ENCODE measurements at places on chromosomes 2 and 18.

DNA sequence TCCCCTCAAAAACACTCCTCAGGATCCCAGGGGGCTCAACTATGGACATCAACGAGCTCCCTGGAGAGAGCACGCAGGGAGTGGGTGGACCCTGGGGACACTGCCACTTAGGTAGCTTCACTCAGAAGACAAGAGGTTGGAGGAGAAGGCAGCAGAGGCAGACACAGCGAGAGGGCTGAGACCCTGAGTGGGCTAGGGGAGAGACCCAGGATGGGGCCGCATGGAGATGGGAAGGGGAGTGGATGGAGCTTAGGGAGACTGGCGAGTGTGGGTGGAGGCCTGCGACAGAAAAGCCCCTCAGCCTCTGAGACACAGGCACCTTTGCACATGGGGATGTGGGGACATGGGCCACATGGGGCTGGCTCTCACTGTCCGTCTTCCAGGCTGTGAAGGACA lies 70.9 kb downstream of the ASB1 start:
- no peak for DNase-seq

DNA sequence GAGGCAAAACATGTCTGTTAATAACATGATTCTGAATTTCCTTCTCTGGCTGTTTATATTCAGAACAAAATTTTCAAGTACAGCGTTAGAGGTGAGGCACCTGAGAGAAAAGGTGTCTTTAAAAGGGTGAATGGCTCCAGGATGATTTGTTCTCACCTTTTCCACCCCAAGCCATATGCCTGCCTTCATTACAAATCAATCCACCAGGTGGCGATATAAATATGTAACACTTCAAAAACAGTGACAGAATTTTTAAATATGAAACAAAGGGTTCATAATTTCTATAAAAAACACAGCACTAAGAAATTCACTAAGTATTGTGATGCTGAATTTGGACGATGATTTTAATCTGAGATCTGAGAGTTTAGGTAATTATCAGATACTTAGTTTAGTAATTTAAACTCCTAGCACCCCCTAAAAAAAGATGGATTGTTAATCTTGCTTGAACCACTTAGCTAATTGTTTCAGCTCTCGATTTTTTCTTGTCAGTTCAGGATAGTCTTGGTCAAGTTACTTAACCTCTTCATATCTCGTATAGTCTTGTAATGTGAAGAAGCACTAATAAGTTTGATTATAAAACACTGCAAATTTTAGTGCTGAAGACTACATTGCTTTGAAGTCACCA lies 528.8 kb downstream of the CPS1 start:
- peak; percentile 12 for DNase-seq

DNA sequence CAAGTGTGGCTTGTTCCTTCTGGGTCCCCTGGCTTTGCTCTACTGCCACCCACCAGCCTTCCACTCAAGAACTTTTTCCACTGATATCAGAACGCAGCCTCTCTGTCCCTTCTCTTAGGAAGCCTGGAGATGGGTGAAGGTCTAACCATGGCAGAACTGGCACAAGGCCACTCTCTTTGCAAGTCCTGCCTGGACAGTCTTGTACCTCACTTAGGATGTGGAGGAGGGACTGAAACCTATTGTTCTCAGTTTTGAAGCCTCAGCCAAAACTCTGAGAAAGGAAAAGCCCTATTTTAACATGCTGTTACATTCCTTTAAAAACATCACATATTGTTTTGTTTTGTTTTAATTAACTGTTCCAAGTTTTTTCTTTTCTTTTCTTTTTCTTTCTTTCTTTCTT lies 58.9 kb upstream of the NCOA1 start:
- no peak for DNase-seq

DNA sequence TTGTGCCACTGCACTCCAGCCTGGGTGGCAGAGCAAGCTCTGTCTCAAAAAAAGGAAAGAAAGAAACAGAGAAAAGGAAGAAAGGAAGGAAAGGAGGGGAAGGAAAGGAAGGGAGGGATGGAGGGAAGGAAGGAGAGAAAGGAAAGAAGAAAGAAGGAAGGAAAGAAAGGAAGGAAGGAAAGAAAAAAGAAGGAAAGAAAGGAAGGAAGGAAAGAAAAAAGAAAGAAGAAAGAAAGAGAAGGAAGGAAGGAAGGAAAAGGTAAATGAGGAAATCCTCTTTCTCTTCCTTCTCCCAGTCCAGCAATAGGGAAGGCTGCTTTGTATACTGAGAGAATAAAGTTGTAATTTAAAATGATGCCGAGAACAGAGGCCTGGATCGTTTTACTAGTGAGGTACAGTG lies 22.8 kb upstream of the ZNF407 start:
- no peak for DNase-seq

DNA sequence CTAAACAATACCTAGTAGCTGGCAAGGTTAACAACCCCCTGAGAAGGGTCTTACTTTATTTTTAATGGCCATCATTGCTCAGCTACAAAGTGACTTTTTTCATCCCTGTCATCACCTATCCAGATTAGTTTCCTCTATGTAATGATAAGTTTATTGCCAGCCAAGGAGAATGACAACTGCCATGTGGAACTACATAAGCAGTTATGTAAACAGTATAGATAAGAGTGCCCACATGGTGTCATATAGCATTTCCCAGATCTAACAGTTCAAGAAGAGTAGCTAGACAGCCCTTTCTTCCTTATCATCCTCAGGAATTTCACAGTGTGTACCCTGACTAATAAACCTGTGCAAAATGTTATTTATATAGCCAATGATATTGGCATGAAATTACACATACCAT lies 240.2 kb upstream of the PIK3C3 start:
- DNase-seq = no peak

GRCh38 chr2:176638167-176639015 lies 369.1 kb downstream of the MTX2 start:
- peak; percentile 82 for DNase-seq

DNA sequence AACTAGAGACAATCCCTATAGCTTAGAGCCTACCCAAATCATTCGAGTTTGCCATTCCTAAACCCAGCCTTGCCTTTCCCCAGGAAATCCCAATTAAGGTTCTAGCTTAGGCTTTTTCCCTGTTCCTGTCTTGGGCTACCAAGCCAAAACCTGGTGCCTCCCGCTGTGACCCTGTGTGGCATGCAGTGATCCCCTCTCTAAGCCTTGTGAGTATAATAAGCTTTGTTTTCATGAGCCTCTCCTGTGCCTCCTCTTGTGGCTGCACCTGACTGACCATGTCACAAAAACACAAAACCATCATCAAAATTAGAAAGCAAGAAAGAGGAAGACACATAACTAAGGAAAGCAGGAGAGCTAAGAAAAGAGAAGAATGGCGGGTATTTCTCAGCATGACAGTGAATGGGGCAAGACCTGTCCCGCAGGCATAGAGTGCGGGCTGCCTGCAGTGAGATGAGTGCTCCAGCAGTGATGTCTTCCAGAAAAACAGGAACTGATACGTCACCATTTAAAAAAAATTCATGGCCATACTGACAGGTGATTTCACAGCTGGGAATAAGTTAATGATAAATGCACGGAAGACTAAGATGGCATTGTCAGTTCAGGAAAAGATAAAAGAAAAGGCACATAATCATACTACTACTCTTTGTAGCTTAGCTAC lies 9.2 kb upstream of the PAIP2B start:
- no peak for DNase-seq

- DNase-seq = no peak
Observed at GRCh38 chr18:23738575-23738974, 49.3 kb downstream of the LAMA3 start.

- no peak for DNase-seq
Observed at GRCh38 chr2:41066168-41066567, 614.3 kb upstream of the SLC8A1 start.

DNA sequence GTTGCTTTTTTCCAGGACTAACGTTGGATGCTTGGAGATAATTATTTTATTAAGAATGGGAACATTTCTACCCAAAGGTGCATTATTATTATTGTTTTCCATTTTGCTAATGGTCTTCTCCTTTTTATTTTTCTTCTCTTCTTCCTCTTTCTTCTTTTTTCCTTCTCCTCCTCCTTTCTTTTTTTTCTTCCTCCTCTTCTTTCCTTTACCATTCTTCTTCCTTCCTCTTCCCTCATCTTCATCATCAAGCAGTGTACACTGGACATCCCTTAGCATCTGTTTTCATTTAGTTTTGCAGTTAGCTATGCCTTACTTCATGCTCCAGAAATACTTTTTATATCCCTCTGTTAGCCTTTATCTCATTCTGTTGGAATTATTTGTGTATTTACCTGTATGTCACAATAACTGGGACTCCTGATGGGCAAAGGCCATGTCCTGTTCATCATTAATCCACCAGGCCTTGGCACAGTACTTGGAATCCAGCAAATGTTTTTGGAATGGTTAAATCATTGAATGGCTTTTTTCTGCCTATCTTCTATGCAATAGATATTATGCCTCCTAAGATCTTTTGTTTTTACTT lies 162.7 kb downstream of the CAMKMT start:
- DNase-seq = no peak

DNA sequence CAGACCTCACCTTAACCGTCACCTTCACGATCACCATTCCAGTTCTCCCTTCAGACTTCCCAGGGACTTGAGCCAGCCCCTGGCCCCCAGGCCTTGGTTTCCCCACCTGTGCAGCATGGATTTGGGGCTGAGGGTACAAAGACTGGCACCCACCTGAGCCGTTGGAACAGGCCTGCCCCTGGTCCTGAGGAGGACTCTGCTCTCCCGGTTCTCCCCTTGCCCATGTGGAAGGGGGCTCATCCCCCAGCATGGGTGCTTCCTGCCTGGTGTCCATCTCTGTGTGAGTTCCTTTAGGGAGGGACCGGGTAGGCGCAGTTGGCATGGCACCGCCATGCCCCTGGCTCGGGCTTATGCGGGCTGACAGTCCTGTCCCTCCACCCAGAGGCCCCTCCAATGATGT lies 10.9 kb upstream of the GPR35 start:
- DNase-seq = no peak

- no peak for DNase-seq
Observed at GRCh38 chr2:31304816-31305215, 70.9 kb downstream of the EHD3 start.

DNA sequence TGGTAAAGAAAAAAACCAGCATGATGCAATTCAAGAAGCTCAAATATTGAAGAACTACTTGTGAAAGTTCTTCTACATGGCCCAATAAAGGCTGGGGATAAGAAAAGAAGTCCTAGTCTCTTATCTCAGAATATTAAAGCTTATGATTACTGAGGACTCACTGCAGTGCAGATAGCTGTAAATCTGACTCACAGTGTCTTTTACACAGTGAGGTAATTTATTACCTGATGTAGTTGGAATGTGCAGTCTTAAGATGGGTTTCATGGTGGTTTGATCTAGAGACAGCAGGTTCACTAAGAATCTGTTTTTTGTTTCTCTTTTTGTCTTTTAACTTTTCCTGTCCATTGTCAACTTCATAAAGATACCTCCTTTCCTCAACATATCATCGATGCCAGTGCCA lies 484.0 kb upstream of the MAP2 start:
- no peak for DNase-seq

DNA sequence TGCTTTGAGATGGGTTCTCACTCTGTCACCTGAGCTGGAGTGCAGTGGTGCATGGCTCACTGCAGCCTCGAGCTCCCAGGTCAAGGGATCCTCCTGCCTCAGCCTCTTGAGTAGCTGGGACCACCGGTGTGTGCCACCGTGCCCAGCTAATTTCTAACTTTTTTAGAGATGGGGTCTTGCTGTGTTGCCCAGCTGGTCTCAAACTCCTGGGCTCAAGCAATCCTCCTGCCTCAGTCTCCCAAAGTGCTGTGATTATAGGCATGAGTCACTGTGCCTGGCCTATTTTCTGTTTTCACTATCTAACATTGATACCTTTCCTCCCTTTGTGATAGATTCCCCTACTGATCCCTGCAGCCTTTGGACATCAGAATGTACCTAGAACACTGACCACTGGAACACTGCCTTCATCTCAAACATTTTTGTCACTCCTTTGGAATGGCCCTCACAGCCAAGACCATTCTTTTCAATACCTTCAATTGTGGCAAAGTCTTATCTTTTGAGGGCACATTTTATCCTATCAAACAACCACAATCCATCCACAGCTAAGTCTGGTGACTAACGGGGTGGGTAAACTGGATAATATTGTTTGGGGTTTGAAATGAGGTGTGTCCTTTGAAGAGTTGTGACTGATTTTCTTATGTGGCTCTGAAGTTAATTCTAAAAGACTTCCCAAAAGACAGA lies 43.7 kb downstream of the EPAS1 start:
- peak; percentile 26 for DNase-seq
